ENCODE measurements at places on chromosomes 13 and 19. TPM values are rescaled to one million over a fixed set of nuclear protein-coding genes. Genes with fewer than 3 reads are reported as not detected.
A peak's percentile ranks its signal among the peaks of the same experiment; 100 is the strongest.

DNA sequence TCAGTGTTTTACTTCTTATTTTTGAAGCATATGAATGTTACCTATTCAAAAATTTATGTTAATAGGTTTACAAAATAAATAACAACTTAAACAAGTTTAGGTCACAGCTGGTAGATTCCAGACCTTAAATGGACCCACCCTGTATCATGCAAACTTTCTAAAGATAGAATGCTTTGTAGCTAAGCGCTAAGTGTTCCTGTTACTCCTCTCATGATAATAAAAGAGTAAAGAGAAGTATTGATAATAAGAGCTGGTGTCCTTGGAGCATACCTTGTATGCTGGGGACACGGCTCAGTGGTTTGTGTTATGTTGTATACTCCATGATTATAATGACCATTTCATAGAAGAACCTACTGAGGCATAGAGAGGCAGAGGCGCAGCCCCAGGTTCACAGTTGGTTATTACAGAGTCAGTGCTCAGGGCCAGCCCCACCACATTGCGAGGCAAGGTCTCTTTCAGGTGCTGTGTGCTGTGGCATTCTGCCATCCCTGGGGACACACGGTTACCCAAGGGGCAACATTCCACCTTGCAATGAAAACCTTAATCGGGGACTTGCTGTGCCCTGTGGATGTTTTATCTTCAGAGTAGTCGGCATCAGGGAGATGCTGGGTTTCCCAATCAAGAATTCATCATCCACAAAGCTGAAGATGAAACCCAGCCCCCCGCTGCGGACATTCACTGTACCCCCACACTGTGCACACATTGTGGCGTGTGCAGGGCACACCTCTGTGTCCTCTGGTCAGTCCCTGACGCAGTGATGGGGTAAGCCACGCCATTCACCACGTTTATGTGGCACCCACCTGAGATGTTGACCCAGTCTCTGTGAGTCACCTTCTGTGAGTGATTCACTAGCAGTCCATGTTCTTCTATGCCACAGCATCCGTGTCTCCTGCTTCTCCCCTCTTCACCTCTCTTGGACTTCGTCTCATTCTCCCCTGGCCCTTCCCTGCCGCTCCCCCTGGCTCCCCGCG is 186.7 kb downstream of the COL4A1 start:
- no peaks in the 10 kb centered on the region for H3K36me3 ChIP-seq
- H3K4me3 ChIP-seq = no peak overlapping the region
- H3K27me3 ChIP-seq = peaks cover 23% of the 10 kb centered on the region
- peaks cover 23% of the 10 kb centered on the region for H3K4me1 ChIP-seq

DNA sequence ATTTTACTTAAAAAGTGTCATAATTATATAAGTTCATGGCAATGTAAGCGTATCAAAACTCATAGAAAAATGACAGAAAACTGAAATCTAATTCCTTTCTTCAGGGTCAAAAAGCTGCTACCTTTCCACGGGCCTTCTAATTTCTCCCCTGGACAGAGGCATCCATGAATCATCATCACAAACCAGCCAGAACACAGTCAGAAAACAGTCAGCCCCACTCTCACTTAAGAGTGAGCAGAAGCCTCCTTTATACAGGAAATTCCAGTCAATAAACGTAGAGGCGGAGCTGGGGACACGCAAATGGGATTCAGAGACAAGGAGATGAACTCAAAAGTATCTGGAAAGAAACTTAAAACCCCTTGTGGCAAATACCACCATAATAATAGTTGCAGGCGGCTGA is 54.2 kb upstream of the ABCC4 start:
- H3K4me1 ChIP-seq = peaks cover 18% of the 10 kb centered on the region
- no peak overlapping the region for H3K27ac ChIP-seq
- H3K36me3 ChIP-seq = no peaks in the 10 kb centered on the region
- H3K27me3 ChIP-seq = no peaks in the 10 kb centered on the region
- no peak for DNase-seq

DNA sequence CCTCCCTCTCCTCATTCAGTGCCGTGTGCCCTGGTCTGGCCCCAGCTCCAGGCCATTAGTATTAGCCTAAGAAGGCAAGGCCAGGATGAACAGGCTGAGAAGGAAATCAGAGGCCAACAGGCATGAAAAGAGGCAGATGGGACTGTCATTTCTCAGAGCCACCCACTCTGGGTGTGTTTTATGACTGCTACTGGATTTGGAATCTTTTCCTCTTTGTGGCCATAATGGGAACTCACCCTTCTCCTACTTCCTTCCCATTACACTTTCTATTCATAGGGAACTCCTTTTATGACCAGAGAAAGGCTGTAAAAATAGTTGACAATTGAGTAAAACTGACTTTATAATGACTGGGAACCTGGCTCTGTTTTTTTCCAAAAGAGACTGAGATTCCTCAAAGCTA is 17.7 kb downstream of the CEACAM8 start:
- no peaks in the 10 kb centered on the region for H3K36me3 ChIP-seq
- H3K27me3 ChIP-seq = peaks cover 23% of the 10 kb centered on the region
- no peaks in the 10 kb centered on the region for H3K4me1 ChIP-seq
- no peak overlapping the region for H3K27ac ChIP-seq
- H3K4me3 ChIP-seq = no peak overlapping the region

DNA sequence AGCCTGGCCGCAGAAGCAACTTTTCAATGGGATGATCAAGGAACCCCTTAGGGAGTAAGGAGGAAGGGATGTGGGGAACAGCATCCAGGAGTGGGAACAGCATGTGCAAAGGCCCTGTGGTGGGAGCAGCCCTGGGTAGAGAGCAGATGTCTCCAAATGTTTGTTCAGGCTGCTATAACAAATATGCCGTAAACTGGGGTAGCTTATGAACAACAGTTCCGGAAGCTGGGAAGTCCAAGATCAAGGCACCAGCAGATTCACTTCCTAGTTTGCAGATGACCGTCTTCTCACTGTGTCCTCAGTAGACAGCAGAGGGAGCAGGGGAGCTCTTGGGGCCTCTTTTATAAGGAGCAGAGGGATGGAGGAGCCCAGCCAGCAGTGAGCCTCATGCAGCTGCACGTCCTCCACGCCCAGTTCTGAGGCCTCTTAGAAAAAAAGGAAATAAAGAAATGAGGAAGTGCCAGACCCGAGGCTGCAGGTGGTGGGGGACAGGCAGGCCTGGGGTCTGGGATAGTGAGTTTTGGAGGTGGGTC is 4.2 kb upstream of the LRRC25 start:
- H3K4me3 ChIP-seq = no peak overlapping the region
- peak; percentile 63 for DNase-seq
- H3K27me3 ChIP-seq = peaks cover 17% of the 10 kb centered on the region
- H3K27ac ChIP-seq = peak overlapping the region; percentile 23
- H3K4me1 ChIP-seq = peaks cover 17% of the 10 kb centered on the region

GRCh38 chr13:99218969-99219368 is 18.3 kb downstream of the UBAC2 start:
- H3K27ac ChIP-seq = peak overlapping the region; percentile 75
- peaks cover 78% of the 10 kb centered on the region for H3K4me1 ChIP-seq
- peak overlapping the region; percentile 1 for H3K4me3 ChIP-seq

GRCh38 chr13:93859716-93860115 is 619.8 kb downstream of the DCT start:
- DNase-seq = no peak
- no peaks in the 10 kb centered on the region for H3K36me3 ChIP-seq
- no peaks in the 10 kb centered on the region for H3K27me3 ChIP-seq
- H3K27ac ChIP-seq = no peak overlapping the region
- H3K4me1 ChIP-seq = no peaks in the 10 kb centered on the region

- peaks cover 52% of the 10 kb centered on the region for H3K4me1 ChIP-seq
- peak overlapping the region; percentile 36 for H3K27ac ChIP-seq
- no peak overlapping the region for H3K4me3 ChIP-seq
Observed at GRCh38 chr19:46732966-46733689, 12.7 kb upstream of the FKRP start.

DNA sequence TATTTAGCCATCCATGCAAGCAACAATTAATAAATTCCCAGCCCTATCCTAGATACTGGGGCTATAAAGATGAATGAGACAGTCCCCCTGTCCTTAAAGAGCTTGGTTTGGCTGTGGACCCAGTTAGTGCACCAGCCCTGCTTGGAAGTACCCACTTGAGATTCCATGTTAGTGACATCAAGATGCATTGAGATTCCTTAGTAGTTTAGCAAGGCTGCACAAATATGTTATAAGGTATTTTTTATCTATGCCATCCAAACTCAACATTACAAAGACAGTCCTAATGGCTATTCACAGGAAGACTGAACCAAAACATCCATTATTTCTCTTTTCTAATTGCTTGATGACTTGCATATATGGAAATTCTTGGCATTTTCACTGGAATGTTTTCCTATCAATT is 48.8 kb upstream of the RAP2A start:
- H3K36me3 ChIP-seq = peaks cover 26% of the 10 kb centered on the region
- H3K27me3 ChIP-seq = no peaks in the 10 kb centered on the region
- no peak overlapping the region for H3K4me3 ChIP-seq
- no peak for DNase-seq

- DNase-seq = no peak
- H3K4me1 ChIP-seq = peaks cover 35% of the 10 kb centered on the region
- peak overlapping the region; percentile 76 for H3K4me3 ChIP-seq
- H3K27me3 ChIP-seq = peaks cover 39% of the 10 kb centered on the region
- H3K36me3 ChIP-seq = peaks cover 27% of the 10 kb centered on the region
- H3K27ac ChIP-seq = no peak overlapping the region
Observed at GRCh38 chr19:53878776-53879139, 3.2 kb upstream of the PRKCG start.

DNA sequence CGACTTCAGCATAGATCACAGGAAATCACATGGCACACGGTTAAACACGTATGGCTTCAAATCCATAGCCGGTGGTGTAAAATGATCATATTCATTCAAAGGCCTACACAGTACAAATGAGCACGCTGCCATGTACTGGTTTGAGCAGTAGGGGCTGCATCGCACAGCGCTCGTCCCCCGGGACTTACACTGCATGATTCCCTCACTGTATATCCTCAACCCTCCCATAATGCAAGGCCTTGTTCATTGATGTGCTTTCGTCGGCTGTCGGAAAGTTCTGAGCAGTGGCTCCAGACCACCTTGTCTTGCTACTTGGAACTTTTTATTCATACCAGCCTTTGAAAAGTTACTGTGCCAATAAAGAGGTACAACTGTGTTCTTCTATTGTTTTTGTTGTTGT is 578.2 kb downstream of the MYO16 start:
- no peak for DNase-seq
- H3K27ac ChIP-seq = no peak overlapping the region
- H3K27me3 ChIP-seq = no peaks in the 10 kb centered on the region
- H3K4me1 ChIP-seq = no peaks in the 10 kb centered on the region

- no peak overlapping the region for H3K27ac ChIP-seq
- no peaks in the 10 kb centered on the region for H3K27me3 ChIP-seq
Observed at GRCh38 chr13:39859898-39860297, 204.4 kb downstream of the COG6 start.

DNA sequence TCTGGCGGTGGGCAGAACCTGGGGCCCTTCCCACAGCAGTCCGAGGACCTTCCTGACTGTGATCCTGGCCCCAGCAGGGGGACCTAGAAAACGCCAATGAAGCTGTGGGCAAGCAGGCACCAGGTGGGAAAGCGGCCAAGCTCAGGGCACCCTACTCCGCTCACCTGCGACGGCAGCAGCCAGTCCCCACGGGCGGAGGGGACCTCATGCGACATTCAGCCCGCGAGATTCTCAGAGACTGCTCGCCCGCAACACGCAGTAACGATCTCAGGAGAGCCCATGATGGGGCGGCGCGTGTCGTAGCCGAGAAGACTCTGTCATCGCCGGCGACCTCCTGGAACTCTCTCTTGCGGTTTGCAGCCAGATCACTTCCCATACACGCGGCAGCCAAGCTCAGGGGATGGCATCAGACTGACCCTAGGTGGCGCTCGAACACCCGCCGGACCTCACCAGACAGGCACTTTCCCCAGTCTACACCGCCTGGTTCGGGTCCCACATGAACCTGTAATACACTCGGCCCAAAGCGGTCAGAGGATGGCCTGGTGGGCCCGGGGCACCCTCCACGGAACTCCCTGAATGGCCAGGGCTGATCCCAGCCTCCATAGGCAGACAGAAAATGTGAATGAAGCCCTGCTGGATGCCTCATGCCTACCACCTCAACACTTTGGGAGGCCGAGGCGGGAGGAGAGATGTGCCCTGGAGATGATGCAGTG is 26.5 kb downstream of the MAN2B1 start:
- peak overlapping the region; percentile 49 for H3K4me3 ChIP-seq
- no peak overlapping the region for H3K27ac ChIP-seq
- H3K36me3 ChIP-seq = no peaks in the 10 kb centered on the region
- H3K4me1 ChIP-seq = peaks cover 11% of the 10 kb centered on the region
- peak; percentile 81 for DNase-seq
- H3K27me3 ChIP-seq = no peaks in the 10 kb centered on the region

DNA sequence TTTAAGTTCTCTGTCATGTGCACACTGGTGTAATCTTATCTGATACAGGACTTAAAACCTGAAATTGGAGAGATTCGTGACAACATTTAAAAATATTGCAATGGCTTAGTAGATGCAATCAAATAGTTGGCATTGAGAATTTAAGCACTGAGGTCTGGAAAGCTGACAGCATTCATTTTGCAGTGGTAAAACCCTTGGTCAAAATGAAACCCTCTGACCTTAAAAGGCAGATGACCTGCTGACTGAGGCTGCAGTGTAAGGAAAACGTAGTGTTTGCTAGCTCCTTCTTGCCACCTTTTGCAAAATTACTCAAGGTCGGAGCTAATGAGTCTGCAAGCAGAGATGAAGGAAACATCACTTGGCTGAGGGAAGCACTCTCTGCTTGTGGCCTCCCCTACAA is 150.6 kb downstream of the KCTD12 start:
- no peaks in the 10 kb centered on the region for H3K27me3 ChIP-seq
- no peak for DNase-seq
- peaks cover 1% of the 10 kb centered on the region for H3K4me1 ChIP-seq
- no peaks in the 10 kb centered on the region for H3K36me3 ChIP-seq

- H3K27ac ChIP-seq = no peak overlapping the region
- DNase-seq = no peak
- H3K4me3 ChIP-seq = no peak overlapping the region
- H3K4me1 ChIP-seq = no peaks in the 10 kb centered on the region
Observed at GRCh38 chr19:30029721-30030510, 87.9 kb downstream of the URI1 start.

DNA sequence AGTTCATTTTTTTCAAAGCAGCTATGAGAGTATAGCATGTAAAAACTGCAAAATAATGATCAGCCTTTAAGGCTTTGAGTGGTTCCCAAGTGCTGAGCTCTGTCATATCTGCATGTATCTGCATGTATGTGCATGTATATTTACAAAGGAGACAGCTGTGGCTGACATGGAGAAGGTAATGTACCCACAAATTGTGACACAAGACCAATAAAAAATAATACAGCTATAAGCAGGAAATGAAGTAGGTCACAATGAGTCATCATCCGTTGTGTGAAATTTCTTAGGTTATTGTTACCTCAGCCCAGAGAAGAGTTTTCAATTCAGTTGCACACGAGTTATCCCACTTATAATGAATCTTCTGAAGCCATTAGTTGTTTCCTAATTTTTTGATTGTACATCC is 60.9 kb upstream of the MED4 start:
- no peaks in the 10 kb centered on the region for H3K27me3 ChIP-seq
- H3K27ac ChIP-seq = peak overlapping the region; percentile 53
- no peak for DNase-seq

GRCh38 chr13:98324105-98324504 is 147.0 kb upstream of the RNF113B start:
- no peaks in the 10 kb centered on the region for H3K4me1 ChIP-seq
- H3K36me3 ChIP-seq = no peaks in the 10 kb centered on the region
- no peak for DNase-seq

The GIPC1 gene
- 45.5 TPM for total RNA-seq

The SLC25A41 gene
- 0.16 TPM for total RNA-seq

The TUBB4A gene
- total RNA-seq = 3.3 TPM

The CGB1 gene
- total RNA-seq = not detected

The TMEM38A gene
- total RNA-seq = 44.6 TPM

The NLRP9 gene
- not detected for total RNA-seq

The MAG gene
- not detected for total RNA-seq

The PSPN gene
- 1.2 TPM for total RNA-seq

Data from left ventricle myocardium inferior (tissue), 1 donor.